Stimulated activated CD8-positive, alpha-beta memory T cell treated with anti-CD3 and anti-CD28 coated beads, Interleukin-7, amount 100 ng/mL, for 1 hour (primary cell): ENCODE measurements at places on chromosomes 2 and 18.

DNA sequence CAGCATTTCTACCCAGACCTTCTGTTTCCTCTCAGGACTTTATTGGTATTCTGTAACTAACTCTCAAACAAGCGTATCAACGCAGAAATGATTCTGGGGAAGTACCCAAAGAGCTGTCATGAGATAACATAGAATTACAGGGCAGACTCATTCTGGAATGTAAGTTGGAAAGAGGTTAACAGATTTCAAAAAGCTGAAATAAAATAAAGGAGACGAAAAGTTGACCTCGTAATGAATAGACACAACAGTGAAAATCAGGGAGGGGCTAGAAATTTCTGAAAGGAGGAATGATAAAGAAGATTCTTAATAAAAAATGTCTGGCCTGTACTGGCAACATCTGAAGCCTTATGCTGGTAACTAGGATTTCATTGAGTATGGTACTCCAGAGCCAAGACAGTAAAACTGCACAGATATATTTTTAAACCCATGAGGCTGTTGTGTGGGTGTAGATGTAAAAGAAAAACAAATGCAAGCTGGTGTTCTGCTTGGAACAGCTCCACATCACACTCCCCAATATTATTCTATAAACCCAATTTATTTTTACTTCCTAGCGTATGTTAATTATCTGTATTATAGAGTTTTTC is 23.9 kb downstream of the RBMS1 start:
- DNase-seq = no peak

DNA sequence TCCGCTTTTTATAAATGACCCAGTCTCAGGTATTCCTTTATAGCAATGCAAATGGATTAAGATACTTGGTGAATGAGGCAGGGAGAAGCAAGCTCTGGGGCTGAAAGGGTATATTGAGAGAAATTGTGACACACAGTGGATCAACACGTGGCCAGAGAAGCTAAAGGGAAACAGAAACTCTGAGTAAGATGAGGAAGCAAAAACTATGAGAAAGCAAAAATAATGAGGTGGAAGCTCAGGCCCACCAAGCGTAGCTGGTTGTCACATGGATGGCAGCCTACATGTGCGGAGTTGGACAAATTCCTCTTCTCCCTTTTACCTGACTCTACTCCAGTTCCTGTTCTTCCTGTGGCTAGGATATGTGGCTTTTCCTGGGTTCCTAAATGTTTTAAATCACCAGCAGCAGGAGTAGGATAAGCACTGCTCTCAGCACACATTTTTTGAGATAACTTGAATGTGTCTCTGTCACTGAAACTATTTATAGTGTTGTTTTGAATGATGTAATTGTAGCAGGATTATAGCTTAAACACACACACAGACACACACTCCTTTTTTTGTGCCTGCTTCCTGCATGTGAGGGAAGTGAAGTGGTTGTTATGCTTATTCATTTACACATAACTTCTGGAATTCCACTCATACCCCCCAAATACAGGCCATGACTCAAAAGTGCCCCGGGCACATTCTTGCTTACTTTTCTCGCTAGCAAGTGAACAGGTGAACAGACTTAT is 30.1 kb upstream of the EPC2 start:
- DNase-seq = no peak

- no peak for DNase-seq
Observed at GRCh38 chr2:48560546-48561209, 30.7 kb downstream of the STON1 start.

- DNase-seq = no peak
Observed at GRCh38 chr2:221480163-221480562, 91.9 kb downstream of the EPHA4 start.

- DNase-seq = no peak
Observed at GRCh38 chr2:205659922-205660321, 22.4 kb upstream of the NRP2 start.

- DNase-seq = no peak
Observed at GRCh38 chr2:115609978-115610377, 1167.5 kb downstream of the DPP10 start.

DNA sequence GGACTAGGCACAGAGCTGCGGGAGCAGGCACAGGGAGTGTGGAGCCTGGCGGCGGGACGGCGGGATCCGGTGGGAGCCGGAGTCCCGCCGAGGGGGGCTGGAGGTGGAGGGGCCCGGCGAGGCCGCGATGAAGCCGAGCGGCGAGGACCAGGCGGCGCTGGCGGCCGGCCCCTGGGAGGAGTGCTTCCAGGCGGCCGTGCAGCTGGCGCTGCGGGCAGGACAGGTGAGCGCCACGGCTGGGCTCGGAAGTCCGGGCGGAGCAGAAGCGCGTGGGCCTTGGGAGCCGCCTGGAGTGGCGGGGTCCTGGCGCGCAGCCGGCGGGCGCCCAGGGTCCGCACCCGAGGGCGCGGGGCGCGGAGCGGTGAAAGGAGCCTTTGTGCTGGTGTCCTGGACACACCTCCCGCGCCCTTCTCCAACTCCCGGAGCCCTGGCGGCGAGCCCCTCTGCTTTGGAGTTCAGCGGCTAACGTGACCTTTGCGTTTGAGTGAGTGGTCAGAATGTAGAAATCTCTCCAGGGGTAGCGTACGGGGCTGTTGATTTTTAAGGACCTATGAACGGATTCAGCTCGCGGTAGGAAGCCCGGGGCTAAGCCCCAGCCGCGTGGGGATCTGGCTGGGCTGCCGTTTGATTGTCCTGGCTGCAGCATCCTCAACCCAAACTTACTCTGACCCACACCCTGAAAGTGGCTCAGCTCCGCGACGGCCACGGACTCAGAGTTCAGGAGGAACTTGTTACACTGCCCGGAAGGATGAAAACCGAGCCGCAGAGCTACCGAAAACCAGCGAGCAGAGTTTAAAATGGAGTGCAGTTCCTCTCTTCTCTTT is 448 bp downstream of the IMPA2 start:
- no peak for DNase-seq

DNA sequence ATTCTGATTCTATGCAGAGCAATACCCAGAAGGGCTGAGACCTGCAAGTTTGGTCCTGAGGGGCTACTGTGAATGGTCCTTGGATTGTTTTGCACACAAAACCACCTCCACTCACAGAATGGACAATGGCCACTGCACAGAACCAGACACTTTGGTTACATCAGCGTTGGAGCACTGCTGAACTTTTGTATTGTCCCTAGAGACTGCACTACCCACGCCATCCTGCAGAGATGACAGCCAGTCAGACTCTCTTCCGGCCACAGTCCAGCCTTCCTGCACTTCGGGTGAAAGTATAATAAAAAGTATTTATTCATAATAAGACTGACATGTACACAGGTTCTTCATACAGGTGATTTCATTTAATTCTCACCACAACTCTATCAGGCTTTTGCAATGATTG is 35.7 kb downstream of the CELF4 start:
- no peak for DNase-seq
